Activated CD4-positive, CD25-positive, alpha-beta regulatory T cell treated with anti-CD3 and anti-CD28 coated beads, Interleukin-2, amount 50 U/mL, for 16 hours (primary cell): ENCODE measurements at places on chromosomes 13 and 19.

- DNase-seq: no peak
Measured at GRCh38 chr13:112773601-112774447, 84.0 kb downstream of the ATP11A start.

DNA sequence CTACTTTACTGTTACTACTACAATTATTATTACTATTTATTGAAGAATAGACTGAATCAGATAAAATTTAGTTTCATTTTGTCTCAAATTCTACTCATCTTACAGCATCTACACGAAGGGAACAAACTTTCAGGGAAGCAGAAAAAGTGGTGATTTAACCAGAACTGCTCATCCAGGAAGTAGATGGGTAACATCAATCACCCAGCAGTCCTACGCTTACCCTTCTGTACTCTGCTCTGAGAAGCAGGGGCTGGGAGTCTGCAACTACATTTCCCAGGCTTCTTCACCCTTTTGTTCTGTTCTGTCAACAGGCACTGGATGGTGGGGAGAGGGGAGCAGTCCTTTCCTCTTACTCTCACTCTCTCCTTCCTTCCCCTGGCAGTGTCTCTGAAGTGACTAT lies 31.4 kb upstream of the GGACT start:
- DNase-seq: no peak

DNA sequence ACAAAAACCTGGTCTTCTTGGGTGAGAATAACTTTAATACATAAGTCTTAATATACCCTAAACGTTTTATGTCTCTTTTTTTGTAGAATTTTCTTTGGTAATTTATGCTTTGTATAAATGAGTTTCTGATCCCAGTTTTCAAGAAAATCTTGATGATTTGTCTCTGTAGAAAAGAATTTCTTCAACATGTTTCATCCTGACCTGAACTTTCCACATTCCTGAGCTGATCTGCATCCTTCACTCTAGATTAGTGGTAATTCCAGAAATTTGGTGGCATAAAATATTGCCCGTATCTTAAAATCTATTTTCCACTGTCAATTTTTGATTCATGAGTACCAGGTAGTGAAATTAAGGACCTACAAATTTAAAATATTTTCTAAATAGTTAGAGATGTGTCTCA lies 16.3 kb downstream of the ZNF714 start:
- DNase-seq: no peak

GRCh38 chr13:29925457-29926097 lies 75.2 kb upstream of the UBL3 start:
- DNase-seq: no peak

DNA sequence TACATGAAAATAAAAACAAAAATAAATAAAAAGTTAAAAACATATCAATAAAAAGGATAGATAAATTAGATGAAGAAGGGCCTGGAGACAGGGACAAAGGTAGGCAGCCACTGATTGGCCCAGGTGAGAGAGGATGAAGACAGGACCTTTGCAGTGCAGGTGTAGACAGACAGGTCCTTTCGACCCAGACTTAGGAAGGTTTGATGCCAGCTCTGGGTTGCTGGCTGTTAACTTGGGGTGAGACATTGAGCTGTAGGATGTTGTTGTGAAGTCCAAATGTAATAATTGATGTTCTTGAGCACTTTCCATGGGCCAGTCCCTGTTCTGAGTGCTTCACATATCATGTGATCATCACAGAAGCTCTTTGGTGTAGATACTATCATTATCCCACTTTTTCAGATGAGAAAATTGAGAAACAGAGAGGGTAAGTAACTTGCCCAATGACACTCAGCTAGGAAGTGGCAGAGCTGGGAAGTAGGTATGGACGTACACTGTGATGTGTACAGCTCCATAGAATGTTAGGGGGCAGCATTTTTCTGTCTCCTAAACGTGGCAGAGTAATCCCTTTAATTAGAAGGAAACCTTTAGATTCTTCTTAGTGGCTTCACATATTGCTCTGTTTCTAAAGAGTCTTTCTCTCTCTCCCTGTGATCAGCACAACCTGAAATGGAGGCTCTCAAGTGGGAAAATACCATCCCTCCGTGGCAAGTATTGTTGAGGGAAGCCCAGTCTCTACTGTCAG lies 76.0 kb upstream of the STK24 start:
- DNase-seq: no peak

DNA sequence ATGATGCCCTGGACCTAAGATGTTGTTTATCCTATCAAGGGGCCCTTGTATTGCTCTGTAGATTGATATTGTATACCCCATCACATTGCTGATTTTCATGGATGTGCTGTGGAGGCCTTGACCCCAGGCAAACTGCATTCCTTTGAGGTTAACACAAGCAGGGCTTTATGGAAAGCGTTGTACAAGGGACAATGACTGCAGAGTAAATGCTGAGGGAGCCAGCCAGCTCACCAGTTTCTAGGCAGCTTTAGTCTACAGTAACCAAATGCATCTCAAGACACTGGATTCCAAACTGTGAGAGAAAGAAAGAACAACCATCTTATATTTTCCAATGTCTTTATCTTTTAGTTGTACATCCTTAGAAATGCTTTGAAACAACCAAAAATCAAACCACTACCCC lies 34.1 kb upstream of the EDNRB start:
- no peak for DNase-seq

DNA sequence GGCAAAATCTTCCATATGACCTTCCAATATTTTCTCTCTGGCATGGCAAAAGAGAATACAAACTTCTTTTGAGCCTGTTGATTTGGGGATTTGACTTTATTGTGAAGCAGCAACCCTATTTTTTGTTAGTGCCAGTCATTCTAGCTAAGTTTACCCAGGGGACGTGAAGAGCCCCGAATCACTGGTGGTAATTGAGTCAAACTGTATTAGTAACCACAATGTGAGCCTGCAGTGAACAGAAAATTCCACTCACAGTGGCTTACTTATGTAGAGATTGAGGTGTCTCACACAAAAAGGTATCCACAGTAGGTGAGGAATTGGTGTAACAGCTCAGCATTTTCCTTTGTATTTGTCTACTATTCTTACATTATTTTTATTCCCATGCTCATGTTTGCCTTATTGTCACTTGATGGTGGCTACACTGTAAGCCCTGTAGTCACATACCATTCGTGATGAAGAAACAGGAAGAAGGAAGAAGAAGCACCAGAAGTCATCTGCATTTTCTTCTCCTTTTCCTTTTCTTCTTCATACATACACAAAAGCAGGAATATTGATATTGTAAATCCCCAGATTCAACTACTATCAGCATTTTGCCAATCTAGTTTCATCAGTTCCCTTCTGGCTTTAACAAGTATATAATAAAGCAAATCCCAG lies 33.3 kb upstream of the MYCBP2 start:
- no peak for DNase-seq

- DNase-seq: no peak
Measured at GRCh38 chr13:20192158-20192835, 441 bp downstream of the GJB2 start.

DNA sequence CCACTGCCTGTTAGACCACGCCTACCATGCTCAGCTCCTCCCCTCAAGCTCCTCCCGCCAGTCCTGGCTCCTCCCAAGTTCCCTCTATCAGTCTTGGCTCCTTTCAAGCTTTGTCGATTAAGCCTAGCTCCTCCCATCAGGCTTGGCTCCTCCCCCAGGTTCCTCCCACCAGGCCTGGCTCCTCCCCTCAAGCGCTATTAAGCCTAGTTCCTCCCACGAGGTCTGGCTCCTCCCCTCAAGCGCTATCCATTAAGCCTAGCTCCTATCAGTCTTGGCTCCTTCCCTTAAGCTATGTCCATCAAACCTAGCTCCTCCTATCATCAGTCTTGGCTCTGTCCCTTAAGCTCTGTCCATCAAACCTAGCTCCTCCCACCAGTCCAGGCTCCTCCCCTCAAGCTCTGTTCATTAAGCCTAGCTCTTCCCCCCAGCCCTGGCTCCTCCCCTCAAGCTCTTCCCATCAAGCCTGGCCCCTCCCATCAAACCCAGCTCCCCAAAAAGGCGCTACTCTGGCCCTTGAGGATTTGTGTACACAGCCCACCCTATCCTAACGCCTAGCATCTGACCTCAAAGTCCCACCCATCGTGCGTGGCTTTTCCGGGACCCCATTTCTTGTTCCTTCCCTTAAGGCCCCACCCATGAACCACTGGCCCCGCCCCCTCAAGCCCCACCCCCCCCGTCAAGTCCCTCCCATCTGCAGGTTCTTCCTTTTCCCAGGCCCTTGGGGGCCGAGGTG lies 10.0 kb downstream of the CAMSAP3 start:
- DNase-seq: no peak

GRCh38 chr19:246551-246950 lies 44.7 kb downstream of the PLPP2 start:
- DNase-seq: no peak

DNA sequence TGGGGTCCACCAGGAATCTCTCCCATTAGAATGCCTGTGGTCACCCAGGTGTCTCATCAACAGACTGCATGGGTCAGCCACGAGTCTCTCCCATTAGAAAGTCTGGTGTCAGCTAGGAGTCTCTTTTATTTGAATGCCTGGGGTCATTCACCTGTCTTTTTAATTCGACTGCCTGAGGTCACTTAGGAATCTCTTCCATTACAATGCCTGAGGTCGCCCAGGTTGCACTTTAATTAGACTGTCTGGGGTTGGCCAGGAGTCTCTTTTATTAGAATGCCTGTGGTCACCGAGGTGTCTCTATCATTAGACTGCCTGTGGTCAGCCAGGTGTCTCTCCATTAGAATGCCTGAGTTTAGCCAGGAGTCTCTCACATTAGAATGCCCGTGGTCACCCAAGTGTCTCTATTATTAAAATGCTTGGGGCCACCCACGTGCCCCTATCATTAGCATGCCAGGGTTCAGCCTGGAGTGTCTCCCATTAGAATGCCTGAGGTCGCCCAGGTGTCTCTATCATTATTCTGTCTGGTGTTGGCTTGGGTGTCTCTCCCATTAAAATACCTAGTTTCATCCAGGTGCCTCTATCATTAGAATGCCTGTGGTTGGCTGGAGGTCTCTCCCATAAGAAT lies 1474.3 kb downstream of the UQCRFS1 start:
- no peak for DNase-seq

- DNase-seq: no peak
Measured at GRCh38 chr13:108700422-108701170, 71.2 kb downstream of the MYO16 start.

- DNase-seq: no peak
Measured at GRCh38 chr13:110641055-110642015, 26.0 kb downstream of the NAXD start.

GRCh38 chr13:40178130-40178529 lies 488.3 kb downstream of the FOXO1 start:
- DNase-seq: no peak

DNA sequence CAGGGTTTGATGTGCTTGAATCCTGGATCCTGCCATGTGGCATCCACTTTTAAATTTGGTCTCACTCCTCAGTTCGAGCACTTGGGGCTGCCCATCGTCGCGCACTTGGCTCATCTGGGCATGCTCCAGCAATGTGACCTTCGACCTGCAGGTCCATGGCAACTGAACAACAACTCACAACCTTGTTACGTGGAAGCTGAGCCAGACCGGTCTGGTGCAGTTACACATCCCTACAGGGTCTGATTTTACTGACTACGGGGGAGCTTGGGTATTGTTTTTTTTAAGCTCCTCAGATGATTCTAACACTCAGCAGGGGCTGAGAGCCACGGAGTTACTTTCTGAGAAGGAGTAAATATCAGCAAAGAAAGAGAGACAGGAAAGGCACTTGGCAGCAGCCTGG lies 769.6 kb downstream of the UQCRFS1 start:
- no peak for DNase-seq

DNA sequence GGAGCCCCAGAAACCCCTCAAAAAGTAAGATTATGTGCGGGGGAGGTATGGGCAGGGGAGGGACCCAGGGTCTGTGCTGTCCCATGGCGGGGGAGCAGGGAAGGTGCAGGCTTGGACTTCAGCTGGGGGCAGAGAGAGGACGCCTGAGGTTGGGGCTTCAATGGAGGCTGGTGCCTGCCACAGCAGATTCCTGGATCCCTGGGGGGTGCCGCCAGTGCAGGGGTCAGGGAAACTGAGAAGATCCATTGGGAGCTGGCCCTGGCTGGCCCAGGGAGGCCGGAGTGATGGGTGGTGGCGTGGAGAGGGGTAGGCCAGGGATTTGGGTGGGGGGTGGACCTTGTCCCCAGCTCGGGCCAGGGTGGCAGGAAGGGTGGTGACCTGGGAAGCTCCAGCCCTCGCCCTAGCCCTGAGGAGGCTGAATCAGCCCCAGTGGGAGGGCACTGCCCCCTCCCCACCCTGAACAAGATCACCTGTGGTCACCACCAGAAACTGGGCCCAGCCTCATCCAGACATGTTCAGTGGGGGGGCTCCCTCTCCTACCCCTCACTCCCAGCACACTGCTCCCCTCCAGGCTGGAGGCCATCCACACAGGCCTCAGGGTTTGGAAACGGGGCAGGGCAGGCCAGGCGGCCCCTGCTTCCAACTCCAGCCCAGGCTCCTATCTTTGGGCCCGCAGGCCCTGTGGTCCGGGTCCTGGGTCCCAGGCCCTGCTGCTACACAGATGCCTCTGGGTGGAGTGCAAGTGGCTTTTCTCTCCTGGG lies 1.4 kb downstream of the NKPD1 start:
- no peak for DNase-seq

- no peak for DNase-seq
Measured at GRCh38 chr13:25024175-25024574, 71.8 kb upstream of the PABPC3 start.

DNA sequence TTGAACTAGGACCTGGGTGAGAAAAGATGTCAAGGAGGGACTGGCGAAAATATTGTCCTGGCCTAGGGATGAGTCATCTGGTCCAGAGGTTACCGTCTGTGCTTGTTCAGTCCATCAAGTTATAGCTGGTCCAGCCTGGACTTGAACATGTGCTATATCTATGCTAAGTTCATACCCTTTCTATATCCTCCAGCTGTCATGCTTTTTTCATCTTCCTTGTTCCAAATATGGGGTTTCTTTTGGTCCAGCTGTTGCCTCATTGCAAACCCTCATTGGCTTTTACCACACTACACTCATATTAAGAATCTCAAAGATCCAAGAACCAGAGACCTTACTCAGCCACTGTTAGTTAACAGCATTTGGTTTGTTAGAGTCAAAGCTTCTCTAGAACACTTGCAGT lies 19.1 kb upstream of the KLF12 start:
- DNase-seq: no peak

GRCh38 chr19:7944177-7944761 lies 803 bp upstream of the TIMM44 start:
- peak; percentile 78 for DNase-seq

GRCh38 chr13:111531505-111531904 lies 211.1 kb downstream of the TEX29 start:
- DNase-seq: no peak

- DNase-seq: no peak
Measured at GRCh38 chr13:85825454-85825853, 26.2 kb upstream of the SLITRK6 start.

- DNase-seq: no peak
Measured at GRCh38 chr19:50823389-50824042, at the start of gene KLK1. Gene KLK1 (minus strand): TSS chr19:50823787. CDS start chr19:50823748, 39 bp downstream.
